ENCODE measurements at places on chromosomes 7 and 10.

GRCh38 chr10:69512901-69513300 lies 60.3 kb downstream of the NEUROG3 start:
- no peak for DNase-seq

GRCh38 chr10:132970641-132971438 lies 28.5 kb upstream of the CFAP46 start:
- DNase-seq, result no peak

GRCh38 chr7:69078997-69079769 lies 519.1 kb upstream of the AUTS2 start:
- DNase-seq, result no peak

DNA sequence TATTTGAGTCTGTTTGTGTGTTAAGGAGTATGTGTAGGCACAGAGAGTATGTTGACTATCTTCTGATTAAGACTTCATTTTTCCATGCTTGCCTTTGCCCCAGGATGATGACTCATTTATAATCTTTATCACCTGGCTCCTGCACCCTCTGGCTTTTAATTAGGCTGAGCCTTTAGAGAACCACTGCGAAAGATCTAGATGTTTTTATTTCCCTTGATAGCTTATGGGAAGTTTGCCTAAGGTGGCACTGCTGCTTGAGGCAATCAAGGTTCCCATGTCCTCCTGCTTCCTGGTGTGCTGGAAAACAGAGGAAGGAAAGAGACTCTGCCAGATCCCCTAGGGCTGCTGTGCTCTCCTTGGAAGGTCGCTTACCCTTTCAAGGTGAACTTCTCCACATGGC lies 114.6 kb downstream of the ARL4A start:
- no peak for DNase-seq

- DNase-seq, result no peak
Observed at GRCh38 chr7:132882714-132883428, 199.0 kb downstream of the CHCHD3 start.

Measured in activated CD8-positive, alpha-beta memory T cell treated with anti-CD3 and anti-CD28 coated beads, Interleukin-2, amount 50 U/mL, for 4 hours (primary cell).